SW480 (cell line): ENCODE measurements at places on chromosomes 4 and X.

DNA sequence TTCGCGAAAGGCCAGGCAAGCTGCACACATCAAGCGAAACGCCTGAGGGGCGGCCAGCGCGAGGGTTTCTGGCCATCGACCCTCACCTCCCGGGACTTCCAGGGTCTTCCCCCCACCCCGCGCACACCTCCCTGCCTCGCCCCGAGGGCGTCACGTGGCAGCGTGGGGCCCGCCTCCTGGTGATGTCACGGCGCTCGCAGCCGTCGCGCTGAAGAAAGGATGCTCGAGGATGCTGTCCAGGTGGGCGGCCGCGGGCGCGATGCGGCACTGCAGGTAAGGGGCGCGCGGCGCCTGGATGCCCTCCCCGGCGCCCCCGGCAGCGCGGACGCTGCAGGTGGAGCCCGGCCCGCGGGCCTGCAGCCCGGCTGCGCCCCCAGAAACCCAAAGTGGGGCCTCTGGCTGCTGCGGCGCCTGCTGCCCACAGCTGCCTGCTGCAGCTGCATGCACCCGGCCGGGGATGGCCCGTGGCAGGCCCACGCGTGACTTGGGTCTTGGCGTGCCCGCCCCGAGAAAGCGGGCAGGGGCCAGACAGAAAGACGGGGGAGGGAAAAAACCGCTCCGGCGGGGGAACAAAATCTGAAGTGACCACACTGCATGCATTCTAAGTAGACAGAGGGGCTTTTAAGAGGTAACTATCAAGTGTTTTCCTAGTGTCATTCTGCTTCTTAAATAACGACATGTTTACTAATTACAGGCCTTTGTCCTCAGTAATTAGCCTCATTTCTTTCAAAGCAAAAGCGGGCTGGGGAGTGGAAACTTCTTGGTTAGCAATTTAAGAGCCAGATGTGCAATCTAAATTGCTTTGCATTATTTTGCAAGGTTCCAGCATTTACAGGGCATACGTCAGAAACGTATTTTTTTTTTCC is 1.7 kb downstream of the CLCN4 start:
- DNase-seq = no peak

- no peak for DNase-seq
These were observed 966.2 kb downstream of the RPA4 start for GRCh38 chrX:97849951-97850350.

DNA sequence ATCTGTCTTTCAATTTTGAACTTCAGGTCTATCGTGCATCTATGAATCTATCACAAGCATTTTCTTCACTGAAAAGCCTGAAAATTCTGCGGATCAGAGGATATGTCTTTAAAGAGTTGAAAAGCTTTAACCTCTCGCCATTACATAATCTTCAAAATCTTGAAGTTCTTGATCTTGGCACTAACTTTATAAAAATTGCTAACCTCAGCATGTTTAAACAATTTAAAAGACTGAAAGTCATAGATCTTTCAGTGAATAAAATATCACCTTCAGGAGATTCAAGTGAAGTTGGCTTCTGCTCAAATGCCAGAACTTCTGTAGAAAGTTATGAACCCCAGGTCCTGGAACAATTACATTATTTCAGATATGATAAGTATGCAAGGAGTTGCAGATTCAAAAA is 19.7 kb downstream of the TLR7 start:
- no peak for DNase-seq

DNA sequence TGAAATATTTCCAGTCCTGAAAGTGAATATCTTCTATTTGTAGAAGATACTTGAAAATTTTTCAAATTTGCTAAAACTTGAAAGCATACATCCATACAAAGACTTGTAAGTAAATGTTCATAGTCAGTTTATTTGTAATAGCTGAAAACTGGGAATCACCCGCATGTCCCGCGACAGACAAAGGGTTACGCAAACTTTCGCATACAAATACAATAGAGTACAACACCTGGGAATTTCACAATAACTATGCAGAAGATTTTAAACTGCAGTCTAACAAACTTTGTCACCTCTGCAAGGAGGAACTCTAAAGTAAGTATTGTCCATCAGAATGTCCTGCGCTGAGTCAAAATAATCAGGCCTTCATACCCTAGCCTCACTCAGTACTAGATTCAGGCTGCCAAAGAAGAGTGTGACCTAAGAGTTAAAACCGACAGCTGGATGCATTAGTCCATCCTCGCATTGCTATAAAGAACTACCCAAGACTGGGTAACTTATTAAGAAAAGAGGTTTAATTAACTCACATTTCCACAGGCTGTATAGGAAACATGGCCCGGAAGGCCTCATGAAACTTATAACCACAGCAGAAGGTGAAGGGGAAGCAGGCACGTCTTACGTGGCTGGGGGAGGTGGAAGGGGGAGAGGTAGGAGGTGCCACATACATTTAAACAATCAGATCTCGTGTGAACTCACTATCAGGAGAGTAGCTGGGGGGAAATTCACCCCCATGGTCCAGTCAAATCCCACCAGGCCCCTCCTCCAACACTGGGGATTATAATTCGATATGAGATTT is 60.4 kb downstream of the MMRN1 start:
- DNase-seq = no peak

GRCh38 chr4:119697887-119698393 is 69.3 kb upstream of the PDE5A start:
- no peak for DNase-seq

DNA sequence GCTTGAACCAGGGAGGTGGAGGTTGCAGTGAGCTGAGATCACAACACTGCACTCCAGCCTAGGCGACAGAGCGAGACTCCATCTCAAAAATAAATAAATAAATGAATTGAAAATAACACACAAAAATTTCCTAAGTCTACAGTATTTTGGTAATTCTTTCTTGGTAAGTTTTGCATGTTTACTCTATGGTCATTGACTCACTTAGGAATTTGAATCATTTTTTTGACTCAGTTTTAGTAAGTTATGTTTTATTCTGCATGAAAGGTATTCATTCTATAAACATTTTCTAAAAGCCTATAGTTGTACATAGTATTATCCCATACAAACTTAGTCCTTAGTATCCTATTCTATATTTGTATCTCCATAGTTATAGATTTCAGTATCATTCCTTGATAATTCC is 772.9 kb upstream of the SLIT2 start:
- no peak for DNase-seq

DNA sequence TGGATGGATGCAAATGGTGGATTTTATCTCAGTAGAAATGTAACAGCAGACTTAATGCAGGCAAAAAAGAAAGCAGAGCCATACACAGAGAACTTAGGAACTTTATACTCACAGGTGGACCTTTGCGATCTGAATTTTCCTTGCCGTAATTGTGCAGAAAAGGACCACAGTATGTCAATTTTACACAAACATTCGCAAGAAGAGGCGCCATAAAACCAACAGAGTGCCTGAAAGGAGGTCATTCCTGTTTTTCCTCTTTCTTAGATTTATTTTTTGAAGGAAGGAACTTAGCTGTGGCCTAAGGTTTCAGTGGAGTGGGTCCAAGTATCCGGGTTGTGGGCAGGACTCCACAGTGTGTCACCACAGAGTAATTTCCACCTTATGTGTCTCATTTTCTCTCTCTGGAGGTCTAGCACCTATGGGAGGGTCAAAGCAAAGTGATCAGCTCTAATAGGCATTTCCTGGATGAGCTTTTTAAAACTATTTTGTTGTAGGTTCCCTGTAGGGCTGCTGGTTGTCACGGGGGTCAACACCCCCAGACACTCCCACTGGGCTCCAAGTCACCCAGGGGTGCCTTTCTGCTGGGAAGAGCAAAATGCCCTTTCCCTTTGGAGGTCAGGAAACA is 24.7 kb upstream of the PBDC1 start:
- DNase-seq = peak; percentile 0

GRCh38 chrX:64580035-64580434 is 184.8 kb upstream of the MTMR8 start:
- DNase-seq = no peak

DNA sequence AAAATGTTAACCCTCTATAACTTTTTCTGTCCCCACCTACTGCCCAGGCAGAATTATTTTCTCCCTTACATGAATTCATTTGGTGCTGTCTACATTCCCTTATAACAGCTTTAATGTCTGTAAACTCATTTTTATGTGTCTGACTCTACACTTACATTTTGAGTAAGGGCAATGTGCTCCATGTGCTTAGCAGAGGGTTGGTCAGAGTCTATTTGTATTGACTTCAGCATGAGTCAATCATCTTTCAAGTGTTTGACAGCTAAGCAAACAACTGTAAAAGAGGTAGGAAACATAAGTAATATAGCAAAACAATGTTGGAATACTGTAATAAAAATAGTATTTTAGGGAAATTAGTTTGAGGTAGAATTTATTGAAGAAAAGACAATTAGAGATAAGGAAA is 6.3 kb downstream of the IL15 start:
- no peak for DNase-seq

- no peak for DNase-seq
These were observed 901.8 kb downstream of the GLUD2 start for GRCh38 chrX:121949041-121949760.

GRCh38 chr4:25504932-25505636 is 128.0 kb downstream of the ANAPC4 start:
- DNase-seq = no peak

DNA sequence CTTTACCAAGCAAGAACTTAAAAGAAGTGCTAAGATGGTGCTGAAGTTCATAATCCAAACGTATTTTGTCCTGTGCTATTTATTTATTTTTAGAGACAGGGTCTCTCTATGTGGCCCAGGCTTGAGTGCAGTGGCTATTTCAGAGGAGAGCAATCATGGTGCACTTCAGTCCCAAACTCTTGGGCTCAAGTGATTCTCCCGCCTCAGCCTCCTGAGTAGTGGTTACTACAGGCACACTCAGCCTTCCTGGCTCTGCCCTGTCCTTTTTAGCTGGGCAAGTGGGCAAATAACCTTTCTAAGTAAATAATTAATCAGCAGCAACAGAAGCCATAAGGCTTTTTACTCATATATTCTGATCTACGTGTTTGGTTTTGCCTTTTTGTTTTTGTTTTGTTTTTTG is 2.6 kb downstream of the NSD2 start:
- DNase-seq = no peak

- DNase-seq = no peak
These were observed 37.3 kb upstream of the C1QTNF7 start for GRCh38 chr4:15390494-15390893.

DNA sequence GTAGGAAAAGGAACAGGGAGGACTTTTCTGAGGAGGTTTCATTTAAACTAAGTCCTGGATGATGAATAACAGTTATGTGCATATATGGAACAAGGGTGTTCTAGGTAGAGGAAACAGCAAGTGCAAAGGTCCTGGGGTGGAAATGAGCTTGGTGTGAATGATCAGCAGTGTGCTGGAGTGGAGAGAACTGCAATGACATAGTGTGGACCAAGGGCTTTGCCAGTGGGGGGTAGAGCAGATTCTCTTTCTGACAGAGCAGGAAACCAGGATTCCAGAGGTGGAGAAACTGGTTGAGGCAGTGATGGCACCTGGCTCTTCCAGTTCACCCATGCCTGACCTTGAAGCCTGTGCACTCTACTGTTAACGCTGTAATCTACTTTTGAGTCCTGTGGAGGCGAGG is 1.7 kb downstream of the PPP1R3F start:
- no peak for DNase-seq

GRCh38 chrX:37879692-37880091 is 32.3 kb upstream of the DYNLT3 start:
- DNase-seq = no peak

DNA sequence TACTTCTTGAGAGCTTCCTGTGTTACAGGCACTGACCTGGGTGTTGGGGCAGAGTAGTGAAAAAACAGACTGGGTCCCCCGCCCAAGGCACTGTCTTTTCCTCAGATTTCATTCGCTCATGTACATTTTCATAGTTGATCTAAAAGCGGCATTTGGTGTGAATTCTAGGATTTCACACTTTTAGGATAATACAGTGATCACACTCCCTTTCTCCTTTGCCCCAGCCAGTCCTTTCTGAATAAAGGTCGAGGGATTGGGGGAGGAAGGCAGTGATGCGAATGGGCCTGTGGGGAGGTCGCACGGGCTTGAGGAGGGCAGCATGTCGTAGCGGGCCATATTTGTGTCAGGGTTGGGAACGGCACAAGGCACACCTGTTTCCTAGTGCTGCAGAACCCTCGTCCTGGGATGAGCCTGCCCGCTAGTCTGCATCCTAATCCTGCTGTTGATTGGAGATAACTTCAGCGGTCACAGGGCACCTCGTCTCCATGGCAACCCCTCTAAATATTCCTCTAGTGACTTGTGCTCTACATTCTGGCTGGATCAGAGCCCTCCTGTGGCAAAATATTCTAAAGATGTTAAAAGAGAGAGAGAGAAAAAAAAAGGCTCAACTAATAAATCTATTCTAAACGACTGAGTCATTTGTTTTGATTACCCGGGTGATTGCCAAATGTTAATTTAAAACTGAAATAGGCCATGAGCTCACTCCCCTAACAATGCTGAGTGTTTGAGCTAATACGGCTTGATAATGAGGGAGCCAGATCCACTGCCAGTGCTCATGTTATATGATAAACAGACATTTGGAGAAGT is 21.8 kb downstream of the FHL1 start:
- no peak for DNase-seq

GRCh38 chrX:3815896-3816664 is 102.6 kb upstream of the PRKX start:
- peak; percentile 67 for DNase-seq

DNA sequence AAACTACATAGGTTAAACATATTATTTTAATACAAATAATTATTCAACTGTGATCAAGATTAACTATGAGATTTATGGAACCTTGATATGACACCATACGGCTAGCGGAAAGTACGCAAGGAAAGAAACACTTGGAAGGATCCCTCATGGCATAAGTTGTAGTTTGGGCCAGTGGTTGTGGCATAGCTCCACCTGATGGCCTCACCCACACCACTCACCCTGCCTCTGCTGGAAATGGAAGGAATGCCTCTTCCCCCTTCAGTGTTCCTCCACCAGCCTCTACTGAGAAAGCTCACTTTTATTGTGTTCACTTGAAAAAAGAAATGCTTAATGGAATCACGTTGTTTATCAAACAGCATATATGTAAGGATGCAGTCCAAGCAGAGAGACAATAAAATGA is 86.4 kb downstream of the BMP15 start:
- no peak for DNase-seq

GRCh38 chr4:93870876-93871458 is 42.4 kb downstream of the ATOH1 start:
- DNase-seq = no peak

GRCh38 chrX:131827935-131828334 is 195.2 kb upstream of the STK26 start:
- DNase-seq = peak; percentile 58

GRCh38 chr4:1834047-1834775 is 21.7 kb downstream of the LETM1 start:
- no peak for DNase-seq

GRCh38 chr4:56990109-56990905 is 11.6 kb downstream of the POLR2B start:
- no peak for DNase-seq

- DNase-seq = no peak
These were observed 2.7 kb downstream of the BEX3 start for GRCh38 chrX:103378990-103379389.

GRCh38 chr4:67465032-67465762 is 80.1 kb downstream of the CENPC start:
- no peak for DNase-seq

- peak; percentile 39 for DNase-seq
These were observed 79.6 kb downstream of the COMMD8 start for GRCh38 chr4:47383829-47384427.

- DNase-seq = no peak
These were observed 26.8 kb downstream of the KDR start for GRCh38 chr4:55098456-55099204.
